ENCODE measurements at places on chromosomes 3 and 15.

GRCh38 chr3:141071681-141072260 is 20.6 kb downstream of the SPSB4 start:
- DNase-seq, result no peak

DNA sequence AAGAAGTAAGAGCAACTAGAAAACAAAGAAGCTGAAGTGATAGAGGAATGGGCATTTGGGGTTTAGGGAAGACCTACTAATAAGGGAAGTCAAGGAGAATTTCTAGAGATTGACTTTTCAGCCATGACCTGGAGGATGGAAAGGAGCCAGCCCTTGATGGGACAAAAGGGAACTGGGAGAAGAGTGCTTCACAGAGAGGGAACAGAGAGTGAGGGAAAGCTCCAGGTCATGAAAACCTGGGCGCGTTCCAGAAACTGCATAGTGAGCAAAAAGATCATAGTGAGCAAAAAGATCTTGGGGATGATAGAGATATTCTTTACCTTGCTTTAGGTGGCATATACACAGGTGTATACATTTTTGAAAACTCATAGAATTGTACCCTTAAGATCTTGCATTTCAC is 143.1 kb upstream of the NUDT16 start:
- DNase-seq, result no peak

- DNase-seq, result no peak
Observed at GRCh38 chr3:186171521-186171920, 62.6 kb upstream of the ETV5 start.

DNA sequence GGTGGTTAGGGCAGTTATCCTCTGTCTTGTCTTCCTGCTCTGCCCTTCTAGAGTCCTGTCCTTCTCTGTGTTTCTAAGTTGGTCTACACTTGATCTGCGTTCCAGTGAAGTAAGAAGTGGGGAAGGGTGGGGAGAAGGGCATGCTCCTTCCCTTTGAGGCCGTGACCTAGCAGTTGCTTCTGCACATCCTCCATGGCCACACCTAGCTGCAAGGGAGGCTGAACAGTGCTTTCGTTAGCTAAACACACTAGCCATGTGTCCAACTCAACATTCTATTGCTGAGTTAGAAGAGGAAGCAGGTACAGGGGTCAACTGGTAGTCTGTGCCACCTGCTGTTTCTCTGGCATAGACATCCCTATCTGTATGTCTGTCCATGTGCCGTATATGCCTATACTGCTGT is 94.5 kb downstream of the LARS2 start:
- DNase-seq, result no peak

DNA sequence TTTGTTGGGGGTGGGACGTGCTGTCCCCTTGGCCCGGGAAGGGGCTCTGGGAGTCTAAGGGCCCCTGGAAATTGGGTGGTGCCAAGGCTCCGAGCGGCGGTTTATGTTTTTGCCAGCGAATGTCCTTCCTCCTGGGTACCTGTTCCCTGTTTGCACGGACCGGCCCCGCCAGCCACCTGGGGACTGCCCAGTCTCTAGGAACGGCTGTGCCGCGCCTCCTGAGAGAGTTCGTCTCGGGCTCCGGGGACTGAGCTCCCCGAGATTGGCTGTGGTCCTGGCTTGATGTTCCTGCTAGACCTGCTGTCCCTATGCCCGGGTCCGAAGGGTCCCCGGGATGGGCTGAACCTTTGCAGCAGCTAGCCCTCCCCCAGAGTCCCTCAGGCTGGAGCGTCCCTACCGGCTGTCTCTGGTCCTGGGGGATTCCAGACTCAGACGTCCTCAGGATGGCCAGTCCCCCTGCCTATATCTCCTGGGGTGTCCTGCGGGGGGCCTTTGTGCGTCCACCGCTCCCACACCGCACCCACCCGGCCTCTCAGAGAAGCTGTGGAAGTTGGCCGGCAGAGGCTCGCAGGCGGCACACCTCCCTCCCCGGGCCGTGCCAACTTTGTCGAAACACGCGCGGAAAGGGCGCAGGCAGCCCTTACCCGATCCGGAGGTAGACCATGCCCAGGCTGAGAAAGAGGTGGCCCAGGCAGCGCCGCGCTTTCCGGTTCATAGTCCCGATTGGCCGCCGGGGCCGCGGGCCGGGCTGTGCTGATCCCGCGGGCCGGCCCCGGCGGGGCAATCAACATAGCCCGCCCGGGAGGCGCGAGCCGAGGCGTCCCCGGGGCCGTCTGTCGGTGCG is 547 bp downstream of the WNT7A start:
- DNase-seq, result no peak

DNA sequence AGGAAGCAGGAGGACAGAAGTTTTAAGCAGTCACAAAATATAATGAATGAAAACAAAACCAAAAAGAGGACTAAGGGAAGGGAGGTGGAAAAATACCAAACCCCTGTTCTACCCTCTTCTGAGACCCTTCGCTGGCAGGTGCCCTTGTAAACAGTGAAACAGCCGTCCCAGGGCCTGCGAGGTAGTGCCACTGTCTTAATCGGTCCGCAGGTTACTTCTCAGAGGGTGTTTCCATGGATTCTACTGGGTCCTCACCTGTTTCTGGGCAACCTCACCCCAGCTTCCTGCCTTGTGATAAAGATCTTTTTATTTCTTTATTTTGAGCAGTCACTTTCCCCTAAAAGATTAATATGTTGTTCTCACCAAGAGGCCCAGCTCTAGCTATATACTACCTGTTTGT is 65.3 kb downstream of the SLC30A4 start:
- DNase-seq, result no peak

DNA sequence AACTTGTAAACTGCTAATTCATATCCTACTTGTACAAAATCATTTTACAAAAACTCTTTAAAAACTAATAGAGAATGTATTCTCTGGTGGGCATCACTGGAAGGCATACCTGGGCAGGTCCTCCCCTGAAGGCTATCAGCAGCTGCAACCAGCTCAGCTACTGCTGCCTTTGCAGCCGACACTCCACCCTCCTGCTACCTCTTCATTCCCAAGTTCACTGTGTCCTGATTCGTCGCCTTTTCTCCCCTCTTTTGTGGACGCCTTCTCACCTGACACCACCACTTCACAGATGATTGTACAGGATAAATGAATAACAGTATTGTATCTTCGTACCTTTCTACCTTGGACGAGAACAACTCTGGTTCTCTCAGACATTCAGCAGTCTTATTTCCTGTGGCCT is 28.9 kb downstream of the B4GALT4 start:
- DNase-seq, result no peak

- DNase-seq, result no peak
Observed at GRCh38 chr15:44810237-44810636, 73.9 kb downstream of the TRIM69 start.

- no peak for DNase-seq
Observed at GRCh38 chr3:100339786-100340185, 5.2 kb downstream of the NIT2 start.

DNA sequence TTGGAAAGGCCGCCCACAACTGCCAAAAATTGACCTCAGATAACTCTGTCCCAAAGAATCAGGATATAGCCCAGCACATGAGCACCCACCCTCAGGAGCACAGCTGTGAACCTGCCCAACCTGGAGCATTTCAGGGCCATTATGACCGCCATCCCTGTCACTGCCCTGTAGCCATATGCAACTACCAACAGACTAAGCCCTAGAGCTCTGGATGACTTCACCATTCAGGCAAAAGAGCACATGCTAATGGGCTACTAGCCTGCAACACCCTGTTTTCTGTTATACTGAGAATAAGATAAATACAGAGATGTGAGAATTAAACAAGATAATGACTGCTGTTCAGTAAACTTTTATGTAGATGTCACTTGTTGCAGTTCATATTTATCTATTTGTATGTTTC is 45.0 kb downstream of the TXNRD3 start:
- no peak for DNase-seq

DNA sequence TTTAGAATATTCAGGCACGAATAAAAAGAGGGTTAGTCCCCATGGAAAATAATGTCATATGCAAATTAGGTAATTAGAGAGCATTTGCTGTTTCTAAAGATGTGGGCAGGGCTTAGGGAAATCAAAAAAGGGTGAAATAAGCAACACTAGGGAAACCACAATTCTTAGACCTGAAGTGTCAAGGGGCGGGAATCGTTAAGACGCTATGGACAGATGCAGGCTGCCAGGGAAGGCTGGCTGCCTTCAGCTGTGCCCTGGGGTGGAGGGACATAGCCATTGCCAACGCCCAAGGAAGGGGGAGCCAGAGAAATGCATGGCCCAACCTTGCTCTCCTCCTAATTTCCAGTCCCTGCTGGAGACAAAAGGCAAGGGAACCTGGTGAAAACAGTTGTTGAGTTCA is 141.7 kb upstream of the PROK2 start:
- no peak for DNase-seq

GRCh38 chr3:27228805-27229204 is 140.4 kb downstream of the NEK10 start:
- no peak for DNase-seq

DNA sequence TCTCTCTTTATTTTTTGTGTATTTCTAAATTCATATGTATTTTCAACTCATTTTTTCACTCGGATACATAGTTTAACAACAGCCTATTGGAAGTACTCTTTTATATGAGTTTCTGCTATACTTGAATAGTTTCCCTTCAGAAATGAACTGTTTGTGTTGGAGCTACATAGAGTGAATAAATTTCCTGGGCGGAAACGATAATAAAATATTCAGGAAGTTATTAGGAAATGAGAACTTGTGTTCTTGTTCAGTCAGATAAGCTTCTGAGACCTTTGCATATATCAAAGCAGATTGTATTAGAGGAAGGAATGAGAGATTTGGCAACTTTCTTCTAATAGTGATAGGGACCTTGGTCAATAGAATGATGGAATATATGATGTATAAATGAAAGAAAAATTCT is 27.3 kb downstream of the NEO1 start:
- DNase-seq, result no peak

- DNase-seq, result no peak
Observed at GRCh38 chr15:80871858-80872257, 92.7 kb downstream of the CEMIP start.

- DNase-seq, result no peak
Observed at GRCh38 chr3:129655291-129655700, 48.8 kb upstream of the PLXND1 start.

DNA sequence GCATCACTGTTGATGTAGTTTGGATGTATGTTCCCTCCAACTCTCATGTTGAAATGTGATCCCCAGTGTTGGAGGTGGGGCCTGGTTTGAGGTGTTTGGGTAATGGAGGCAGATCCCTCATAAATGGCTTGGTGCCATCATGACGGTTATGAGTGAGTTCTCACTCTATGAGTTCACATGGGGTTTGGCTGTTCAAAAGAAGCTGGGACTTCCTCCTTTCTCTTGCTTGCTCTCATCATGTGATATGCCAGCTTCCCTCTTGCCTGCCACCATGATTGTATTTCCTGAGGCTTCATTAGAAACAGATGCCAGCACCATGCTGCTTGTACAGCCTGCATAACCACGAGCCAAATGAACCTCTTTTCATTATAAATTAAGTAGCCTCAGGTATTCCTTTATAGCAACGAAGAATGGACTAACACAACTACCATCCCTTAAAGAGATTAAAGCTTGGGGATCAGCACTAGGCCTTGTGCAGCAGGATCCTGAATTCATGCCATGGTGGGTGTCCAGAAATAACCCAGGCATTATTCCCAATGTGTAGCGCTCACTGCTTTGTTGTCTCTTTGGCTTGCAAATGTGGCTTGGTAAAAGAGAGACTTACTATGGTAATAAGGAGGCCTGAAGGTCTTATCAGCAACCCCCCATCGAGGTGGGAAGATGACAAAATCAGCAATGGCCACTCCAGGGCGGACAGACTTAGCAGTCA is 41.9 kb downstream of the NDUFB4 start:
- DNase-seq, result no peak

DNA sequence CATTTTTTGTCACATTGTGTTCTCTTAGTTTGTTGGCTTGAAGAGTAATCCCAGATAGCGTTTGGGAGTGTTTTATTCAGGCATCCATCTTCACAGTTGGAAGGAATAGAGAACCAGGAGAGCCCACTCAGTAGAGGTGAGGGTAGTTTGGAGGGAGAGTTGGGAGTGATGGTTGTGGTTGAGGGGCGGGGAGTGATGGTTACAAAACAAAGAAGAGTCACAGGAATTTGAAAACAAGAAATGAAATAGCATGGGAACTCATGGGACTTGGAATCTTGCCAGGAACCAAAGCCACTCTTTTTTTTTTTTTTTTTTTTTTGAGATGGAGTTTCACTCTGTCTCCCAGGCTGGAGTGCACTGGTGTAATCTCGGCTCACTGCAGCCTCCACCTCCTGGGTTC is 36.3 kb downstream of the DUT start:
- no peak for DNase-seq

DNA sequence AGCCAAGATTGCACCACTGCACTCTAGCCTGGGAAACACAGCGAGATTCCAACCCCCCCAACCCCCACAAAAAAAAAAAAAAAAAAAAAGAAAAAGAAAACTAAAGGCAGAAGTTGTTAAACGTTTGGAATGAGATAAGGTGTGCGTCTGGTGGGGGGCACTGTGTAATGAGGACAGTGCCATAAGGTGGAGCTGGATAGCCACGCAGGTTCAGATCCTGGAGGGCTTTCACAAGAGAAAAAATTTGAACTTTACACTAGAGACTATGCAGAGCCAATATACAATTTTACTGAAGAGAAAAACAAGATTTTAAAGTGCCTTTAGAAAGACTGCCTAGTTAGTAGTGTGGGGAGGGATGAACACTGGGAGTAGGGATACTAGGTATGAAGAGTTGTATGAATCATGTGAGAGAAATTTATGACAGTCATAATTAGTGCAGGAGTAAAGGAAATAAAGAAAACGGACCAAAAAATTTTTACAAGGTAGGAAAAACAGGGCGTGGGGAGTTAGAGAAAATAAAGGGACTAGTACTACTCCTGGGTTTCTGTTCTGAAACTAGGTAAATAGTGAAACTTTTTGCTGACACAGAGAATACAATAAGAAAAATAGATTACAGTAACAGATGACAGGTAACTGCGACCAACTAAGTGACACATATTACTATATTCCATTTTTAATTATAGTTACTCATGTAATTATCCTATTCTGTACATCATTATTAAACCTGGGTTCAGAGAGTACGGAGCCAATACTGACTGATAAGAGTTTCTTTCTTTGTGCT is 108.1 kb downstream of the PEAK1 start:
- no peak for DNase-seq

DNA sequence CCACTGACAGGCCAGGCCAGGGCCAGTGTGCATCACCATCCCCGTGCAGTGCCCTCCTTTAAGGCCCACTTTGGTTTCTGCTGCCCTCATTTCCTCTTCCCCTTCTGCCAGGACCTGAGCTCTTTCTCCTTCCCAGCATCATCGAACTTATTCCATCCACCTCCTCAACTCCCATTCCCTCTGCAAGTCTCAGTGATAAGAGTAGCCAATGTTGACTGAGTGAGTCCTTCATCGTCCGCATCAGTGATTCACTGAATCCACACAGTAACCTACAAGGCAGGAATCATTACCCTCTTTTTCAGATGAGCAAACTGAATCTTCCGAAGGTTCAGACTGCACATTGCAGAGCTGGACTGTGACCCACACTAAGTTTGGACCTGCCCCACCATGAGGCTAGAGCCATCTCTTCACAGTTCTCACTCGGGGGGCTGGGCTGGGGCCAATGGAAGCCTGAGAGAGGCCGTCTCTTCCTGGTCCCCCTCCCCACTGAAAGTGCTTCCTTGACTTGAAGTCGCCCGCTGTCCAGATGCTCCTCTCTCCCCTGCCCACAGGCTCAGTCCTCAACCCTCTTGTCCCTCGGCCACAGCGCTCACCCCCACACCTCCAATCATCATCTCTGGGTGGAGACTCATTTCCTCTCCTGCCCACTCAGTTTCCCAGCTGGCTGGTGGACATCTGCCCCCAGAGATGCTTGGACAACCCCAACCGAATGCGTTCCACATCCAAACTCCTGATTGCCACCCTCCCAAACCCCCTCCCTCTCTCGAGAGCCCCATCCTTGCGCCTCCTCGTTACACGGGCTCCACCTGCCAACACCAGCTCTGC is 15.2 kb upstream of the ANPEP start:
- no peak for DNase-seq

- DNase-seq, result no peak
Observed at GRCh38 chr3:14857506-14857905, 38.7 kb downstream of the FGD5 start.

Measured in GM04504 (cell line).